Left lobe of liver (tissue), 2 donors: ENCODE measurements at places on chromosomes 2 and 18. TPM values are rescaled to one million over a fixed set of nuclear protein-coding genes. Genes with fewer than 3 reads are reported as not detected.

DNA sequence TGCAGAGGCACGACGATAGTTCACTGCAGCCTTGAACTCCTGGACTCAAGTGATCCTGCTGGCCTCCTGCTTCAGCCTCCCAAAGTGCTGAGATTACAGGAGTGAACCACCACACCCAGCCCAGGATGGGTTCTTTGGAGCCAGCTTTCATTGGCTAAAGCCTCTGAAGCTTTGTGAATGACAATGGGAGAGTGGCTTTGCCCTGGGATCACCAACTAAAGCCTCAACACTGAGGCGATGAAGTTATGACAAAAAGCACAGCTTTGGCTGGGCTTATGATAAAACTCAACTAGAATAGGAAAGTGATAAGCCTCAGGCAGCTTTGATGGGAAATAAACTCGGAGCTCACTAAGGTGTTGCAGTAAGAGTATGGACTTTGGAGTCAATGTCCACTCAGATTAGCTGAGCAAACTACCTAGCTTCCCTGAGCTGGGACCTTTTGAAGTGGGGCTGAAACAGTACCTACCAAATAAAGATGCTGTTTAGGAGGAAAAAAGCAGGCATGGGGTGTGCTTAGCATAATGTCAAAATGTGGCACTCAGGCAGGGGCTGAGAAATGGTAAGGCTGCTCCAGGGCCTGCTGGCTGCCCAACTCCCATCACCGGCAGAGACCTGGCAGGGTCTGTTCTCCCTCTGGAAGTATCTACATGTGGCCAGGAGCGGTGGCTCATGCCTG, 4.3 kb downstream of the TMEM127 start:
- DNase-seq, result no peak

Gene NPHP1
- total RNA-seq, result 0.15 TPM

DNA sequence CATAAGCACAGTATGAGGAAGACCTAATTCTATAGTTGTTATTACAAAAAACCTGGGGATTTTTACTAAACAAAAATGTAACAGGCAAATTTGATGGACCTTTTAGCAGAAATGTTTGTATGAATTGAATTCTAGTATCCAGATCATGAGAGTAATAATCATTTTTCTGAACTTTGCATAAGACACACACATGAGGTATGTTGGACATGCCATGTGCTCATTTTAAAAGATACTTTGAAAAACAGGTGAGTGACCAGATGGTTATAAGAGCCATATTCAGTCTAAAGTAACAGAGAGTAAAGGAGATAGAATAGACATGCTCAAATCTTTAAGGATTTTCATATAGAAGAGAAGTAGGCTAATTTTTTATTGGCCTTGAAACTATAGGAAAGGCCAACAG, 663.6 kb downstream of the NRXN1 start:
- DNase-seq, result no peak

GRCh38 chr2:24449344-24449743, 41.7 kb upstream of the NCOA1 start:
- DNase-seq, result no peak

Gene APOB
- 2,405 TPM for total RNA-seq

- DNase-seq, result no peak
Measured at GRCh38 chr2:132462236-132462635, 45.6 kb downstream of the GPR39 start.

Gene UGT1A4
- 454 TPM for total RNA-seq

DNA sequence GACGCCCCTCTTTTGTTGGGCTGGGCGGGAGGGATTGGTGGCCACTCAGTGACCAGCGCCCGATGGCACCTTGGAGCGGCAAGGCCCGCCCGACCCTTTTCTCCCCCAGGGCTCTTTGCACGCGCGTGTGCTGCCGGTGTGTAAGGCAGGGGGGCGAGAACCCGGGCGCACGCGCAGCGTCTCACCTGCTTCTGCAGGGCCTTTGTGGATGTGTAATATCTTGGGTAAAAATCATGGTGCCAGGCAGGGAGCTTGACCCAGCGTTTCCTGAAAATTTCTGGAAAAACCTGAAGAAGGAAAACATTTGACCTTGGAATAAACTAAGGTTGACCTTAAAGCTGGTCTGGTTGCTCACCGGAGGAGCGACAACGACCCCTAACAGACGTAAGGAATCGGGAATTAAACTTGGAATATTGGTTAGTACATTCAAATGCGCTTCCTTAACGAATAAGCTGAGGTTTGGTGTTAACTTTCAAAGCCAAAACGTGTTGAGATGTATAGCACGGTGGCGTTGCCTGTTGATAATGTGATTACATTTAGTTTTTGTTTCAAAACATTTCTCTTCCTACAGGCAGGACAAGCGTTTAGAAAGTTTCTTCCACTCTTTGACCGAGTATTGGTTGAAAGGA, 438 bp downstream of the HSPE1 start:
- no peak for DNase-seq

DNA sequence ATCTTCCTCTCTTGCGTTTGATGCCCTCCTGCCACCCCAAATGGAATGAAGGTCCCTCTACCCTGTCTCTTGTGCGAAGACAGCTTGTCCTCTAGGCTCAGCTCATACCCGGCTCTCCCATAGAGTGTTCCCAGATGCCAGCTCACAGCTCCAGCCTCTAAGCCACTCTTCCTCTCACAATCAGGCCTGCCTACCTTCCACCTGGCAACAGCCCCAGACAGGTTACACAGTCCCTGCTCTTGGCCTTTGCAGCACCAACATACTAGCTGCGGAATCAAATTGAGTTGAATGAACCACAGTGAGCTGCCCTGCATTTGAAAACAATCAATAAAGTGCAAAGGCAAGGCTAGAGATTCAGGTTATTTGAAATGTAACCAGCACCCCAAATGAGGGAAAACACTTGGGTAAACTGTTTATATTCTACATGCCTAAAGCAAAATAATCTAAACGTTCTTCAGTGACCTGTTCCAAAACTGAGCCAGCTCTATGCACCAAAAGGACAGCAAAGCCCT, 105.1 kb downstream of the COL4A4 start:
- peak; percentile 67 for DNase-seq

DNA sequence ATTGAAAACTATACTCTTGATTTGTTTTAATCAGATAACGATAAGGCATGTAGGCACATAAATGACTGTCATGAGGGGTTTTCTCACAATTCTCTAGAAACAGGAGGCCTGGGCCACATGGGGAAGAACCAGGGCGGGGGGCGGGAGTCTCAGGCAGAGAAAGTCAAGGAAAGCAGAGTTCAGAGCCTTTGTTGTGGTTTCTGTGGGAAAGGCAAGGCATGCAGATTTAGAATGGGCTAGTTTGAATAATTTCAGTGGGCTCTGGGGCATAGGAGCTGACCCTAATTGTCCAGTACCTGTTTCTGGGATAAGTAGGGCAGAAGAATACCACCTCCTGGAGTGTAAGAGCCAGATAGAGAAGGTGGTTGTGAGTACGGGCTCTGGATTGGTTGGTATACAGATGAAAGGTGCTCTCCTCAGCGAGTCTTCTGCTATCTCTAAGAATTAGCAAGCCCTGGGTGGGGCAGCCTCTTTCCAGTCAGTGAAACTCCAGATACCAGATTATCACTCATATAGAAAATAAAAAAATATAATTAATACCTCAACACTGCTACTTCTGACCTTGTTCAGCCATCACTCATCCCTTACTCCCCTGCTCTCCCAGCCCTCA, 41.5 kb upstream of the CYRIA start:
- no peak for DNase-seq

DNA sequence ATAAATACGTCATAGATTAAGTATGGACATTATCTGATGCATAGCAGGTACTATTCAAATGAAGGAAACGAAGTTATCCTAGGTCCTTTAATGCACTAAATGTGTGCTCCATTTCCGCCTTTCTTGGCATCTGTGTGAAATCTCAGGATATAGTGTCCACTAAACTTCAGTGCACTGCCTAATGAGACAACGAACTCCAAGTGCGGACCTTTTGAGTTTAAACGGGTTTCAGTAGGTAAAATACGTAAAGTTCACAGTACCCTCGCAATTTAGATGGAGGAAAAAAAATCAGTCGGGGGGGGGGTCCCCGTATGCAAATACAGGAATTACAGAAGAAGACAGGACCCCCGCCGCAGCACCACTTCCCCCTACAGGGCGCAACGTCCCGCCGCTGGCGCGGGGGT, 729 bp upstream of the REL start:
- DNase-seq, result no peak

Gene CXCR2
- 0.45 TPM for total RNA-seq

Gene C2orf66
- total RNA-seq, result not detected

GRCh38 chr2:188976545-188977268, 2.5 kb downstream of the COL3A1 start:
- DNase-seq, result no peak

- no peak for DNase-seq
Measured at GRCh38 chr2:183610724-183611123, 486.5 kb downstream of the NUP35 start.

DNA sequence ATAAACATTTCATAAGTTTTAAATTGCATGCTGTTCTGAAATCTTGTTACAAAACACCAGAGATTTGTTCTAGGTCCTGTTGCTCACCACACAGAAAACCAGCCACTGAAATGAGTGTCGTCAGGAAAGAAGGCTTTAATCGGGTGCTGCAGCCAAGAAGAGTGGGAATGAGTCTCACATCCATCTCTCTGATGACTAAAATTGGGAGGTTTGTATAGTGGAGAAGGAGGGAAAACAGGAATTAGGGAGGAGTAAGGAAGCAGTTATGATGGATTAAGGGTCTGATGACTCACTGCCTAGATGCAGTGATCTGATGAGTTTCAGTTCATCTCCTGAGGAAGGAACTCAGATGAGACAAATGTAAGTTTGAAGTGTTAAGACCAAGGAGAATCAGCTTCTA, 42.1 kb upstream of the GPR39 start:
- DNase-seq, result no peak

- no peak for DNase-seq
Measured at GRCh38 chr2:160351956-160352355, 141.7 kb downstream of the RBMS1 start.

Gene FAM110C
- total RNA-seq, result 6.7 TPM

GRCh38 chr2:1927896-1928568, 183.7 kb upstream of the PXDN start:
- DNase-seq, result no peak

Gene IL36RN
- not detected for total RNA-seq

DNA sequence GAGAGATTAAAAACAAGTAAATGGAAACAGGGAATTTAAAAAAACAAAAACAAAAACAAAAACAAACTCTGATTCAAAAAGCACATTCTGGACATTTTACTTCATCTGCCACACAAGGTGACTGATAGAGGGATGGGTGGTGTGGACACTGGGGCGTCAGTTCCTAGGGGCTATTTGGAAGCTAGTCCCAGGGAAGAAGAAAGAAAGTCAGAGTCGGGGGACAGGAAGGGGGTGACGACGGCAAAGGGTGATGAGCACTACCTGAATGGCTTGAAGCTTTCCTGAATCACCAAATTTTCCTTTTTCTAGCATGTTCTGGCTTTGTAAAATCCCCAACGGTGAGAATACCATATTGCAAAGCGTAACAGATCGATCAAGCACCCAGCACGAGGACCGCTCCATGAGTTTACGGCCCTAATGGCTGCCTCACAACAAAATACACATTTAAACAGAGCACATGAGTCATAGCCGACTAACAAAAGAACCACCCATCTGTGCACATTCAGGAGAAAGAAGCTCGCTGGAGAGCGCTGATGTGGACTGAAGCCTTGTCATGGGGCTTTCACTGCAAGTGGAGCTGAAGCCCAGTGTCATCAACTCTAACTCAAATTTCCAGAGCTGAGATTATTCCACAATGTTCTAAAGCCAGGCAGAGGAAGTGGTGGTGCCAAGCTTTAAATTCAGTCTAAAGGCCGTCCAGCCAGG, 178.9 kb downstream of the LNPK start:
- DNase-seq, result no peak

- no peak for DNase-seq
Measured at GRCh38 chr18:39480494-39481195, 1915.0 kb upstream of the CELF4 start.

Gene FNDC4
- 61.2 TPM for total RNA-seq

- DNase-seq, result no peak
Measured at GRCh38 chr2:143155661-143156060, 26.4 kb downstream of the ARHGAP15 start.
